ENCODE measurements at places on chromosomes 5 and 9.

DNA sequence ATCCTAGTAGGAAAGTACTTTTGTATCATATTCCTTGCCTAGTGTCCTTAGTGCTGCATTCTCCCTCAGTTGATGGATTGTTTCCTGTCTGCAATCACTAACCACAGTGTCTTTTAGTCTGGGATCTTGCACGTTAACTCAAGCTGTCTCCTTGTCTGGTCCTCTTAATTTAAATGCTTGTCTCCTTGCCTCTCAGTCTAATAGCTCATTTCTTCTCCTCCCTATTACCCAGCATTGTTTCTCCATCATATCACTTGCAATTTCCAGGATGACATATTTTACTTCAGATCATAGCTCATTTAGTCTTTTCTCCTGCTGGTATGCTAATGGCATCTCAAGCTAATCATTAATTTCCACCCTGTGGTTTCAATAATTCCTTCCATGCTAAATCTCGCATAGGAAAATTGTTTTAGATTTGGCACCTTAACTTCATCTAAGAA is 2052.0 kb upstream of the C9orf72 start:
- DNase-seq, result no peak

- DNase-seq, result no peak
Measured at GRCh38 chr5:173069671-173070070, 13.5 kb downstream of the CREBRF start.

DNA sequence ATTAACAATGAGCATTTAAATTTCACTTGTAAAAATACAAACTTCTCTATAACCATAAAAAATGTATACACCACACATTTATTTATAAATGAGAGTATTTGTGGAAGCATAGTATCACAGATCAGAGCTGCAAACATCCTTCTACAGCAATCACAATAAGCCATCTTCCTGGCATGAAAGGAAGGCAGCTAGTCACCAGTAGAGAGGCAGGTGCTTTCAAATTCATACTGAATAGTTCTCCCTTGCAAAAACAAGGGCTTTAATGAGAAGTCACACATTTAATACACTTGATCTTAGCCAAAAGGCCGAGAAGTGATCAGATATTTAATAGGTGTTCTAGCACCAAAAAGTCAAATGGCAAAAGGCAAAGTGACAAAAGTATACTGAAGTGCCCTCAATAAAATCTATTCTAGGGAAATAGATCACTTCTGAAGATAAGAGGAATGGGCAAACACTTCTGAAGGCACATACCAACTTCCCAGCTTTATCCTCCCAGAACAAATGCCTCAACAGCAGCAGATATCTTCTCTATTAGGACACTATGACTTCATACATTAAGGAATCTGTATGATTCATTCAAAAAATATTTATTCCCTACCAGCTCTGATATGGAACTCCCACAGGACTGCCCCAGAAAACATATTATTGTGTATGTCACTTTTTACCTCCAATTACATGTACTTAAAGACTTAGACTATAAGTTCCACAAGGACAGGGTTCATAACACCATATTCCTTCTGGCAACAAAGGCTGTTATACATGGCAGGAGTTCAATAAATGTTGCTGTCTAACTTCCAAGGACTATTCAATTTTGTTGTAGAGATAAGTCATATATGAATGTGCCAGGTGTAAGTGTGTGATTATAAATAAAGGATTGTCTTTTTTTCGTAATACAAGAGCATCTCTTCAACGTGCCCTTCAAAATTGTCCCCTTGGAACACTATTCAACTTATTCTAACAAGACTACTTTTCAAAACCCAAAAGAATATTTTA is 31.7 kb downstream of the MAPKAP1 start:
- DNase-seq, result no peak

DNA sequence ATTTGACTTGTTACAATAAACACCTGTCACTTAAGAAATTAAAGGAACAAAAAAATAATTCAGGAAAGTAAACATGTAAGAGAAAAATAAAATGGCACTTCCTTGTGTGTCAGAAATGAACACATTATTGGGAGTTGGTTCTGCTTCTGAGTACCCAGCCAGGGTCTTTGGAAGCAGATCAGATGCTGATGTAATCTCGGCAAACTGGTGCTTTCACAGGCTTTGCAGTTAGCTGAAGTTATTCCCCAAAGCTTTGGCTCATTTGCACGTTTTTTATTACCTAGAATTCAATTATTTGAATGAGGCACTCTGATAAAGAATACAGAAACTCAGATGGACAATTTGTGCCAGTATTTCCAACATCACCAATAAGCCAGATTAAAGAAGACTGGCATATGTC is 10.9 kb downstream of the CDH18 start:
- no peak for DNase-seq

DNA sequence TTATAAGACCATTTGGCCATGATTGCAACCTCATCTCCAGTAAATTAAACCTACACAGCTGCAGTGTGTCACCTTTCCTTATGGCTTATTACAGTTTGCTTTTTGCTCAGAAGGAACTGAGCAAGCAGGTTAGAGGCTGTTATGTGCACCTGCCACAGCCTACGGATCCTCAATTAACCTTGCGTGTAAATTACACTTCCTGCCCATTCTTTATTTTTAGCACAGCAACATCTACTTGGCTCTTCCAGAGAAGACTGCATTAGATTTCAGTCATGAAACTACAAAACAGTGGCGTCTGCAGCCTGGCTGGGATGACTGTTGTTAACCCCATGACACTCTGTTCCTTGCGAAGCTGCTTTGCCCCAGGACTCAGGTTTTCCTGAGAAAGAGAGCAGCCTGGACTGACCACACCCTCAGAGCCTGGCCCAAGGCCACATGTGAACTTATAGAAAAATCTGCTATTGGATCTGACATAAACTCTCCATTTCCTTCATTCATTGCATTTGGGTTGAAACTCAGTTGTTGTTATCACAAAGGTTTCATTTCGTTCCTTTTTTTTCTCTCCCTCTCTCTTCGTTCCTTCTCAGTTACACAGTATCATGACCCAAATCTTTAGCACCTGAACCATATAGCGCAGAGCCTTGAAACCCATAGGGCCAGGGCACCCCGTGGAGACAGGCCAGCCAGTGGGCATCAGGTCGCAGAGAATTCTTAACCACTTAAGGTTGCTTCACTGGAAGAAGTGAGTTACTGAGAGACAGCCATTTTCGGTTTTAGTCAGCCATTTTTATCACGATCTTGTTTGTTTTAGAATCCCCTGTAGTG is 138.6 kb downstream of the PALM2AKAP2 start:
- DNase-seq, result peak; percentile 77

GRCh38 chr5:1324301-1324700 is 20.6 kb downstream of the CLPTM1L start:
- no peak for DNase-seq

- DNase-seq, result no peak
Measured at GRCh38 chr9:24901319-24901718, 355.6 kb upstream of the IZUMO3 start.

DNA sequence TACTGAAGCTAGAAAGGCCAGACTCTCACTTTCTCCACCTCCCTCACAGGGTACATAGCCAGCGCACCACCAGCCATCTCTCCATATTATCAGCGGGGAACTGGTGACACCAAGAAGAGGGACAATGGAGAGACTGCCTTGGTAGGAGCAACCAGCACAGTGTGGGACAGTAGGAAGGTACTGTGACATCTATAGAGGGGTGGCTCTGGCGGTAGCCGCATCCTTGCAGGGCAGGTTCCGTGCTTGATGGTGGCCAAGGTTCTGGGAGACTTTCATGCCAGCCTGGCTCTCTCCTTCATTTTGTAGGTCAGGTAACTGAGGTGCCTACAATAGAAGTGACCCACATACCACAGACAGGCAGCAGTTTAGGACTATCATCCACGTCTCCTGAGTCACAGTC is 65.5 kb upstream of the SMIM23 start:
- no peak for DNase-seq

DNA sequence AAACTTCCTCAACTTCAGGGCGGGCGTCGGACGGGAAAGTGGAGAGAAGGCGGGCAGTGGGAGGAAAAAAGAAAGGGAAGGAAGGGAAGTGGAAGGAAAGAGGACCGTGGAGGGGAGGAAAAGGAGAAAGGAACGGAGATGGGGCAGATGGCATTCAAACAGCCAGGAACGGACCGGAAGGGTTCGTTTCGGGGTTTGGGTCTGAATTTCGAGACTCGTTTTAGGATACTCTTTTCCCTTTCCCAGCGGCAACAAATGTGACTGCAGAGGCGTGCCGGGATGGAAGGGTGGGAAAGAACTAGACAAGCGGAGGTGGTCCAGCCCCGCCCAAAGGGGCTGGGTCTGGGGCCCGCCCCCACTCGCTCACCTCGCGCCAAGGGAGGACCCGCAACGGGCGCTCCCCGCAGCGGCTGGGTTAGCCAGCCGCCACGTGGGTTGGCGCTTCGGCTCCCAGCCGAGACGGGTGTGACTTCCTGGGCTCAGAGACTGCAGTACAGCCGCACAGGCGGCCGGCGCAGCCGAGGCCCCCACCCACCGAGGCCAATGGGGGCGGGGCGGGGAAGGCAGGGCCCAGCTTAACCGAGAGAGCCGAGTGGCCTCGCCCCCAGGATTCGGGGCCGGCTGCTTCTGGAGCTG is 2.7 kb downstream of the VCAN start:
- peak; percentile 63 for DNase-seq

- DNase-seq, result no peak
Measured at GRCh38 chr5:21784487-21784886, 1068.7 kb downstream of the CDH12 start.

- DNase-seq, result no peak
Measured at GRCh38 chr5:143638654-143639053, 173.3 kb upstream of the HMHB1 start.

- no peak for DNase-seq
Measured at GRCh38 chr5:1246711-1247431, 21.7 kb downstream of the SLC6A18 start.

All from NCI-H1436 (cell line).